ENCODE measurements at places on chromosomes 13 and 19.
A peak's percentile ranks its signal among the peaks of the same experiment; 100 is the strongest.

DNA sequence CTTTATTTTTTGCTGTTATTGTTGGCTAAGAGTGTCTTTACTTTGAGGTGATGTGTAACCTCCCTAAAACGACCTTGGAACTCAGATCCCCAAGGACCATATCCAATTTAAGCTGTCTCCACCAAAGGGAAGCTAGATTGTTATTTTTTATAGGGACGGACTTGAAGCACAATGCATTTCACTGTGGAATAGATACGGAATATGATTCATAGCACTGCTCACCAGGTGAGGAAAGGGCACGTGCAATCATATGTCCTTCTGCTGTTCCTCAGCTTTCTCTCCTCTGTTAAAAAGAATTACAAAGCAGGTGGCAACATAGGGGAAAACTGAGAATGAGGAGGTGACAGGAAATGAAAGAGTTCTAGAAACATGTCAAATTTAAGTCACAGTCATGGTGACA lies 679.0 kb downstream of the PCDH9 start:
- no peak for DNase-seq

GRCh38 chr19:28027116-28027515 lies 1185.8 kb downstream of the UQCRFS1 start:
- no peak for DNase-seq

DNA sequence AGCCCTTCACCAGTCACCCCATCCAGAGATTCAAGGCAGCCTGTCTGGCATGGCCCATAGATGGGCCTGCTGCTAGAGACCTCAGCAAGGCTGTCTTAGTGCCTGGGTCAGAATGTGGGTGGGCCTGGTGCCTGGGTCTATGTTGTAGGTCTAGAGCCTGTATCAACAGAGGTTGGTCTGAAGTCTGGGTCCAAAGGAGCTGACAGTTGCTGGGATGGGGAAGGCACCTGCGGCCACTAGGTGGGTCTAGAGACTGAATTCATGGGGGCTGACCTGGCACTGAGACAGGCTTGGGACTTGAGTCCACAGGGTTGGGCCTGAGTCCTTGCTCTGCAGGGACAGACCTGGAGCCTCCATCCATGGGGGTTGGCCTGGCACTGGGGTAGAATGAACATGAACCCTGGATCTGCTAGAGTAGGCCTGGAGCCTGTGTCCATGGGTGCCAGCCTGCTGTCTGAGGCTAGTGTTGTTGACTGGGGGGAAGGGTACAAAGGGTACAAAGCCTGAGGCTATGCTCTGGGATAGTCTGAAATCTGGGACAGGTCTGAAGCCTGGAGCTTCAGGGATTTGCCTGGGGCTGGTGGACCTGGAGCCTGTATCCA lies 516.8 kb downstream of the OLFM4 start:
- DNase-seq, result no peak

DNA sequence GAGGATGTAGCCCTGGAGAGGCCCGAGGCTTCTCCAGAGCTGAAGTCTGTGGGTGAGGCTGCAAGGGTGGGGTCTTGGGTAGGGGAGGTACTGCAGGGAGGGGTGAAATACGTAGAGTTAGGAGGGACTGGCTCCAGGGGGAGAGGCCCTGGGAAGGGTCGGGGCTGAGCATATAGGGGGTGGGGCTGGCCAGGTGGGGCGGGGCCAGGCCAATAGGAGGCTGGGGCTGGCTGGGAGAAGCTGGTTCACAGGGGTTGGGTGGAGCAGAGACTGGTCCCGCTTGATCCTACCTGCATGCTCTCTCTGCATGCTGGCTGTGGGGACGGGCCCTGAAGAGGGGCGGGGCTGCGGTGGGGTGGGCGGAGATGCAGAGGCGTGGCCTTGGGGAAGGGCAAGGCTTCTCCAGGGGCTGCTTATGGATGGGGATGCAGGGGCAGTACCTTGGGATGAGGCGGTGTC lies 51.9 kb downstream of the CELF5 start:
- no peak for DNase-seq

DNA sequence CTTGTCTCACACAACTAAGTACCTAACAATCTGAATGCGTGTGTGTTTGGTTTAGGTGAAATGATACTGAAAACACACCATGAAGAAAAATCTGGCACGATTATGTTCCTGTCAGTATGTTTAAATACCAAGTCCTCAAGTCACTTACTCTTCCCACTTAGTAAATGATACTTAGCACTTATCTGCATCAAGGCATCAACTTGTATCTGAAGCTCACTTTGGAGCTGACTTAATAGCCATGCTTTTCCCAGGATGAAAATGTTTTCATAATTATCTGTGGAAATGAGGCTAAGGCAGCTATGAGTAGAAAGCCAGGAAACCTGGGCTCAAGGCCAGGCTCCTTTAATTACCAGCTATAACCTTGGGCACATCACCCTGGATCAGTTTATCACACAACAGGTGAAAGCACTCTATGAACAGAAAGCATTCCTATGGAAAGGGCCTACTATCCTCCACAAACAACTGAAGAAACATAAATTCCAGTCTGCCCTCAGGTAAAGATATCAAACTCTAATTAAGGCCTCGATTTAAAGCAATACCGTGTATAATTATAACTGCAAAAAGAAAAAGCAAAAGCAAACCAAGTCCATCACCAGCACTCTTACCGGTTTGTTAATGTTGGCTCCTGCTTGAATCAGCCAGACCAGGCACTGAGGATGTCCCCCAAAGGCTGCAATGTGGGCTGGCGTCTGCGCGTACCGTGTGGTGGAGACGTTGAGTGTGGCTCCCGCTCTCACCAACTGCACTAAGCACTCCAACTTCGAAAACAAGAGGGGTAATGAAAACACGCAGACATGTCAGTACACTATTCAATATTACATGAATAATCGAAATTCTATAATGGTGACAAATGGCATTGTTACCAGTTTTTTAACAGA lies 4.6 kb downstream of the ANKRD10 start:
- DNase-seq, result no peak

- DNase-seq, result no peak
Observed at GRCh38 chr13:77168237-77168636, 141.3 kb upstream of the FBXL3 start.

DNA sequence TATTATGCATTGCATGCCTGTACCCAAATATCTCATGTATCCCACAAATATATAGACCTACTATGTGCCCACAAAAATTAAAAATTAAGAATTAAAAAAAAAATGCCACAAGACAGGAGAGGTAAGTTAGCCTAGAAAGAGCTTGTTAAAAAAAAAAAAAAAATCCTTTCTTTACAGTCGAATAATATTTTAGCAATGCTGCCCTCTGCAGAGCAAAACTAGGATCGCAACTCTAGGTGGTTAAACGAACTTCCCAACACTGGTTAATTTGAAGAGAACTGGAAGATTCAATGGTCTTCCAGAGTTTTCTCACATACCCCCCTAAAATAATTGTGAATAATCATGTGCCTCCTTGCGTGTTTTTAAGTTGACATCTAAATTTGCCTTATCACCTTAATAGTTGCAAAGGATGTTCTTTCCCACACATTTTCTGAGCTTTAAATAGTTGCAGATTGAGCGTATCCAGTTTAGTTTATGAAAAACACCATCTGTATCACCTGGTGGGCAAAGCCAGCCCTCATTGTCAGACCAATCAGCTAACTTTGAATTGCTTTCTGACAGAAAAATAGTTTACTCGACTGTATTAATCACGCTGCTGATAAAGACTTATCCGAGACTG lies 47.4 kb upstream of the RCBTB2 start:
- peak; percentile 34 for DNase-seq

GRCh38 chr19:31378404-31378803 lies 29.2 kb upstream of the TSHZ3 start:
- DNase-seq, result no peak

DNA sequence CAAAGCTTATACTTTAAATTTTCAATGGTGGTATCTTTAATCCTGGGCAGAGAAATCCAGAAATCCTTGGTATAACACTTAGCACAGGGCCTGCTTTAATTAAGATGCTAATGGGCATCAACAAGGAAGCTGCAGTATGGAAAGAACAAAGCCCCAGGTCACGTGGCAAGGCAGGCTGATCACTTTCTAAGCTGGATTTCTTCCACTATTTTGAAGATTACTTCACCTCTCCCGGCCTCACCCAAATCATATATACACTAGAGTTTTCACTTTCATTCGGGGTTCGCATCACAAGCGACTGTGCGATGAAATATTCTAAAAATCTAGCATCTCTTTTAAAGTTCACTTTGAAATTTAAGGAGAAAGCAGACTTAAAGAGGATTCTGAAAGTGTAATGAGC lies 71.8 kb downstream of the STARD13 start:
- no peak for DNase-seq

DNA sequence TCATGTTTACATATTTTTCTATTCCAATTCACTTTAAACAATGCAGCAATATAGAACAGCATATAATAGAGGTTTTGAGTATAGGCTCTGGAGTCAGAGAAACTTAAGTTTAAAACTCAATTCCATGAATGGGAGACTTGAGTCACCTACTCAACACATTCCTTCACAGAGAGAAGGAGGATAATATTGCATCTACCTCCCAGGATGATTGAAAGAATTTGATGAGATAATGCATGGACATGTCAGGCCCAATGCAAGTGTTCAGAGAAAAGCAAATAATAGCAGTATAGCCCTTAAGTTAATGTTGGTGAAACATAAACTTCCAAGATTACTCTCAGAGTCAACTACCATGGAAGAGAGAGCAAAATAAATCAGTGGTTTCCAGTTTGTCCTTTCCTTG lies 170.2 kb downstream of the DCLK1 start:
- no peak for DNase-seq

DNA sequence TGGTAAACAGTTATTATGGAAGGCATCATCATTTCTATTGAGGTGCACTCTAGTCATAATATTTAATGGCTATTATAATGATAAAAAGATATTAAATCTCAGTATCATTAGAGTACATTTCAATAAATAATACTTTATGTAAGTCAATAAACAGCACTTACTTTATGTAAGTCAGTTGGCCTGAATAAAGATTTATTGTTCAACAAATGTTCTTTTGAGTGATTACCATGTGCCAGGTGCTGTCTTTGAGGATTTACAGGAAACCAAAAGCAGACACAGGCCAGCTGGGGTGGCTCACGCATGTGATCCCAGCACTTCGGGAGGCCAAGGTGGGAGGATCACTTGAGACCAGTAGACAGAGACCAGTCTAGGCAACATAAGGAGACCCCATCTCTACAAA lies 5.0 kb upstream of the NKG7 start:
- DNase-seq, result no peak

DNA sequence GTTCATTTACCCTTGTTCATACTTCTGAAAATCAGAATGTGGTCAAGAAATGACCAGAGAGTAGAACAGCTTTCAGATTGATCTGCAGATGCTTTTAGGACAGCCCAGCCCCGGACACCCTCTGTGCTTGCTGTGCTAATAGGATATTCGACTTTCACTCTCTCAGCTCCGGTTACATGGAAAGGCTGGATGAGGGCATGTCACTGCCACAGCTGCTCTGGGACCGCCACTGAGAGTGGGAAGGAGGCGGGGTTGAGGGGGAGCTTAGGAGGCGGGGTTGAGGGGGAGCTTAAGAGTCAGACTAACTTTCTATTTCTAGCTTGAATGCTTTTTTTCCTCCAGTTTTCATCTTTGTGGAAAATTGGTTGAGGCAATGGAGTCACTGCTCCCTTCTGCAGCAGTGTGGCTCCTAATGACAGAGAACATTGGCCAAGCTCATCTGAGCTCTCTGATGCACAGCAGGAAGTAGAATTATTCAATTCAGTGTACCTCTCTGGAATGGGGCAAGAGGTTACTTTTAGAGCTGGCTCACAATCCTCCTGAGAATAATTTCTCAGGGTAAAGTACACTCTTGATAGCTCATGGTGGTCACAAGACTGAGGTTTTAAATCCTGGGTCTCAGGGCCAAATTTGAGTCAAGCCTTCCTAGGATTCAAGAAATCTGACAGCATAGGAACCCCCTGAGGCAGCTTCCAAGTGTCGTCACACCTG lies 74.6 kb upstream of the NPAS1 start:
- no peak for DNase-seq

DNA sequence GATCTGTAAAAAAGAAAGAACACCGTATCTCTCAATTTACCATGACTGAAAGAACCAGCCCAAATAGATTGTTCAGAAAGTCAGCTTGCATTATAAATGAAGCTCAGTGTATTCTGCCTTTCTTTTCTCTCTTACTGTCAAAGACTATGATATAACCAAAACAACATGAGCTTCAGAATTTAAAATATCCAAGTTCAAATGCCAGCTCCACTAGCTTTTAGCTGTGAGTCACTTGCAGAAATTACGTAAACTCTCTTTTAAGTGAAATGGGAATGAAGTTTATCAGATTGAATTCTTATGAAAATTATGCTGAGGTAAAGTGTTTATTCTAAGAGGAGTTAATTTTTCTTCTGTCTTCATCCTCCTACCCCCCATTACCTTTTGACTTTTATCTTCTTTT lies 20.0 kb upstream of the POSTN start:
- no peak for DNase-seq

GRCh38 chr13:69458013-69458412 lies 649.6 kb upstream of the ATXN8OS start:
- no peak for DNase-seq

DNA sequence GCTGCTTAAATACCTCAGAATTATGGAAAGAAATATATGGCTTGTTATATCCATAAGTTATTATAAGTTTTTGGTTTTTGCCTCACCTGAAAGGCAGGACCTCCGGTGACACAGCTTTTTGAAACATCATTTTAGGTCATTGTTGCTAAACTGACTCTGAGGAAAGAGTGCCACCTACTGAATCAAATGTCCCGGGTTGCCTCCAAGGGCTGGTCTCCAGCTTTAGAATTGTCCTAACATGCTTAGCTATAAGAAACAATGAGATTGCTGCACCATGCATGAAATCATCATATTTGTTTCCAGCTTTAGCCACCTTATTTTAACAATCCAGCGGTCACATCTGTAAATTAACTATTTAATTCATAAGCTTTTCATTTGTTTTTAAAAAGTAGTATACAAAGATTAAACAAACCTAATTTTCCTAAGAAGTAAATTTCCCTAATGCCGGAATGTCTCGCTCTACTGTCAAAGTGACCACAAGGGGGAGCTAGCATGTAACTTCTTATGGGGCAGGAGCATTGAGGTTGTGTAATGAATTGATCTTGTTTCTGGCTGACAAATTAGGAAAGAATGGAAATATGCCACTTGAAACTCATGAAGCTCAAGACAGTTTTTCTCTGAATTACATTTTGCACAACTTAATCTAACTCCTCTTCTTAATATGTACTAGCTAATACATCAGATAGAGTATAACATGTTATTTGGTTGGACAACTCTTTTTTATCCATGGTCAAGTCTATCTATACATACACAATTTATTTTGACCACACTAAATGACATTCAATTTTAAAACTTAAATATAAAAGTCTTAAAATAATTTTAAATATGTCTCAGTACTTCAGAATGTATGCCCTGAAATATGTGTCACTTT lies 6.7 kb upstream of the PCDH17 start:
- DNase-seq, result no peak

- DNase-seq, result no peak
Observed at GRCh38 chr13:90751026-90751425, 596.5 kb upstream of the MIR17HG start.
